ENCODE measurements at places on chromosomes 16 and 17.

- no peak for DNase-seq
Observed at GRCh38 chr17:41937970-41938954, 7.8 kb downstream of the ODAD4 start.

GRCh38 chr17:43324205-43324893 lies 74.4 kb upstream of the ARL4D start:
- DNase-seq: no peak

DNA sequence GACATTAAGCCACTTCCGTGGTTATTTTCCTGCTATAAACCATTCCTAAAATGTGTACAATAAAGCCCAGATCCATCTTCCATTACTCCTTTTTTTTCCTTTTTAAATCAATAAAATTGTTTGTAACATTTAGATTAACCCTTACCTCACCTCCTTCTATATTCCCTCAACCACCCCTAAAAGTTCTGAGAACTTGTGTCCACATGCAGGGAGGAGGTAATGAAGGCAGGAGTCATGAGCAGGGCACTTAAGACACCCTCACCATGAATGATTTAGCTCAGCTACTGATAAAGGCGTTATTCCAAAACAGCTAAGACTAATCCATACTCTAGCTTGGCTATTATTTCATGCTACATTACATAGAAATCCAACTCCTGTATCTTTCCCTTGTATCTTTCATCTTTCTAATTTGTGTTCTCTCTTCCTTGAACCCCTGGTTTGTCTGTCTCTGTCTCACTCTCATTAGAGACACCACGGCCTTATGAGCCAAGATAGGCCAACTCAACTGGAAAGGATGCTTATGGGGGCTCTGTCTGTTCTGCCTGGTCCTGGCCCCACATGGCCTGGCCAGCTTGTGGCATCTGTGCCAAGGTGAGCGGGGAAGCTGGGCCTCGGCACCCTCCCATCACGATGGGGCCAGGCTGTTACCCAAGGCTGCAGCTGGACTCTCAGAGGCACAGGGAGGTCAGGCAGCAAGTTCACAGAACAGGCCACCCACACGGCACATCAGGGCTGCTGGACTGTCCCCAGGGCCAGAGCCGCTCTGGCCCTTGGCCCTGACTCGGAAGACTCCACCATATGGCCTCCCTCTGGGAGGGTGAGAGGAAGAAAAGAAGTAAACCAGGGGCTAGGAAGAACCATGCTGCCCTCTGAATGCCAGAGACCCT lies 294.4 kb downstream of the SOX9 start:
- DNase-seq: no peak

DNA sequence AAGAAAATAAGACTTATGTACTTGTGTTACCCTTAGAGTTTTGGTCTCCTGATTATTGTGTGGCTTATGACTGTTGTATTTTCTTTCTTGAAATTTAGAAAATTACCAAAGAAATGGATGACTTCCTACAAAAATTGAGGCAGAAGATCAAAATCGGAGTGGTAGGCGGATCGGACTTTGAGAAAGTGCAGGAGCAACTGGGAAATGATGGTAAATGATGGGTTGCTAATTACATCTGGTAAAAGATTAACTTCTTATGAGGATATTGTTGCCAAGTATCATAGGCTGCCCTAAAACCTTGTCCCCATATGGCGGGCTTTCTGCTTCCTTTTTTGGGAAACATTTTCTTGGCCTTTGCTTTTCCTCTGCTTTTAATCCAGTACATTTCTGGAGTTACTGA lies 4.1 kb downstream of the PMM2 start:
- no peak for DNase-seq

DNA sequence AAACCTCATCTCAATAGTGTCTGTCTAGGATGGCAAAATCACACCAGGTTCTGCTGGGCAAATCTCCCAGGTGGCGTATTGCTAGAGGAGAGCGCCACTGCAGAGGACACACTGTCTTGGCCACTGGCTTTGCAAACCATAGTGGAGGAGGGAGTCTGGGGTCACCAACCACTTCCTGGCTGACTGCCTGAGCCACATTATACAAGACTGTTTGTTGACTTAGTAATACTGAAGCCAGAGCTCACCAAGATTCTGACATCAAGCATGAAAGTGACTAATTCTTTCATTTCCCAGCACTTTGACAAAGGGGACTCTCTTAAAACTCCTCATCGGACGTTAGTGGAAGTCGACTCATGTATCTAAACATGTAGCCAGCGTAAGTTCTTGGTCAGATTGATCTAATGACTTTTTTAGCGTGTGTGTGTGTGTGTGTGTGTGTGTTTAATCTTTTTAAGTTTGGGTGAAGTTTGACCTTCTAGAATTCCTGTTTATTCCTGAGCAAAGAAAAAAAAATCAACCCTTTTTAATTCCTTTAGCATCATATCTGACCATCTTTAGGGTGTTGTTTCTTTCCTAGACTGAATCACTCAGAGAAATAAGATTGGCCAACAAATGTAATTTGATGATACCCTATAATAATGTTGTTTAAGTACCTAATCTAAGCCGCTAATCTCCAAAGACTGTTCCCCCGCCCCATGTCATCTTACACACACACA lies 13.7 kb downstream of the PITPNC1 start:
- DNase-seq: peak; percentile 53

DNA sequence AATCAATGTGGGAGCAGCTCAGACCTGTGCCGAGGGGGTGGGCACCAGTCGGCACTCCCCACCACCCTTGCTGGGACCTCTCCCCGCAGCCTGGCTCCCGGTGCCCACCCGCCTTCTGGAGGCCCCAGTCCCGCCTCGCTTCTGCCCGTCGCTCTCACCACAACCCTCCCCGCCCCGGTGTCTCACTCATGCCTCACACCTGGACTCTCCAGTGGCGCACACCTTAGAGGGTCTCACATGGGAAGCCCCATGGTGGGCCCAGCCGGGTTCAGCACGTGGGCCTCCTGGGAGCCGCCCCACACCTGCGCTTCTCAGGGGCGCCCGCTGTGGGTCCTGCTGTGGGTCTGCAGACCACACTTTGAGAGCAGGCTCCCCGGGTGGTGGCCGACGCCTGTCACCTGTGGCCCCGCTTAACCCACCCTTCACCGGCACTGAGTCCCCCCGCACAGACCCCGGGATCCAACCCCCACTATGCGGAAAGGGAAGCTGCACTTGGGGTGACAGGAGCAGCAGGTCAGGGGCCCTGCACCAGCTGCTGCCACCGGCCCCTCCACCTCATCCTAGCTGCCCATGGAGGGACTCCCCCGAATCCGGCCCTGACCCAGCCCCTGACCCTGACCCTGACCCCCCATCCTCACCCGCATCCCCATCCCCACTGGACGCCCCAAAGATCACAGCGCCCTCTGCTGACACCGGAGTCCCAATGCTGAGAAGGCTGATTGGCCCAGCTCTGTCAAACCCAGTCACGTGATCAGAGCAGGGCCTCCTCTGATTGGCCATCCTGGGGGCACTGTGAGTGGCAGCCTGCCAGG lies 27.4 kb upstream of the SLC38A10 start:
- DNase-seq: peak; percentile 16

DNA sequence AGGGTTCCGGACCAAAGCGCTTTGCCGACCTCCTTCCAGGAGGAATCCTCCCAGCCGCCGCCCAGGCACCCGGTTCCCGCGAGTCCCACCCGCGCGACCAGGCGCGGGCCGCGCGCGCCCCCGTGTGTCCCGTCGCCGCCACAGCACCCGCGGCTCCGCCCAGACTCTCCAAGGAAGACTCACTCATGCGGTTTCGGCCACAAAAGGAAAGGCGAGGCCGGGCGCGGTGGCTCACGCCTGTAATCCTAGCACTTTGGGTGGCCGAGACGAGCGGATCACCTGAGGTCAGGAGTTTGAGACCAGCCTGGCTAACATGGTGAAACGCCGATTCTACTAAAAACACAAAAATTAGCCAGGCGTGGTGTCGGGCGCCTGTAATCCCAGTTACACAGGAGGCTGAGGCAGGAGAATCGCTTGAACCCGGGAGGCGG lies 3.5 kb upstream of the PKMYT1 start:
- peak; percentile 65 for DNase-seq

DNA sequence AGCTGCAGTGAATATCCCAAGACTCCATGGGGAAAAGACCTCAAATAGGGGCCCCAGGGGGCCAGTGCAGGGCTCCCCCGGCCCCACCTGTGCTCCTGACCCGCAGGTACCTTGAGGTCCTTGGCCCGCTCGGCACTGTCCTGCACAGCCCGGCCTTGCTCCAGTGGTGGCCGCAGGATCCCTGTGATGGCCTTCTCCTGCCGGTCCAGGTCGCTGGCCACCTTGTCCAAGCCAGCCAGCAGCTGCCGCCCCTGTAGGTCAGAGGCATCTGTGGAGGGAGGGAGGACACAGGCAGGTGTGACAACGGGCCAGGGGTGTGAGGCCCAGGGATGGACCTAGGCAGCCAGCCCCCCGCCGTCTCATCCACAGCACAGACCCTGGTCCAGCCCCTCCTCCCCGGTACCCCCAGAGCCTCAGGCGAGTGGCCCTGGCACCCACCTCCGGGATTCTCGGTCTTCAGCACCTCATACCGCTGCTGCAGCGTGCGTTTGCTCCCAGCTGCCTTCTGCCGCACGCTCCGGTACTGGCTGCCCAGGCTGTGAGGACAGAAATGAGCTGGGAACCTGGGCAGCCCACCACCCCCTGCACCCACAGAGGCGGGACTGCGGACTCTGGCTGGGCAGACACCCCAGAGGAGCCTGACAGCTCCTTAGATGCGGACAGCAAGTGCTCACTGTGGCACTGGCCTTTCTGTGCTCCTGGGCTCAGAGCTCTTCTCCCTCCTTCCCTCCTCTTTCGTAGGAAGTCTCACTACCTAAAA lies 43.7 kb downstream of the PPL start:
- DNase-seq: no peak

- no peak for DNase-seq
Observed at GRCh38 chr17:79243996-79244395, 169.4 kb downstream of the ENGASE start.

GRCh38 chr17:72997559-72997958 lies 94.9 kb downstream of the SLC39A11 start:
- DNase-seq: no peak

DNA sequence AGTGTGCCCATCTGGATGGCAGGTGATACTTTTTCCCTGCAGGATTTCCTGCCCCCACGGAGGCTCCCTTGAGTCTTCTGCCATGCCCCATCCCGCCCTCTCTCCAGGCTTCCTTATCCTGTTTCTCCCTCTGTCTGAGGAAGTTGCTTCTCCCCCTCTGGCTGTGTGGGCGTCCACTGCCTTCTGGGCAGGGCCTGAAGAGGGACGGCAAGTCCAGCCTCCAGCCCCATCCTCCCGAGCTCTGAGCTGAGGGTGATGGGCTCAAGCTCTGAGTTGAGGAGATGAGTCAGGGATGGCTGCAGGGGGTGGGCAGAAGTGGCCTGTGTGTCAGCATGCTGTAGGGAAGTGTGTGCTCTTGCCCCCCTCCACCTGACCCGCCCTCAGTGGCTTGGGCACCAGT lies 14.2 kb upstream of the RAP1GAP2 start:
- no peak for DNase-seq

DNA sequence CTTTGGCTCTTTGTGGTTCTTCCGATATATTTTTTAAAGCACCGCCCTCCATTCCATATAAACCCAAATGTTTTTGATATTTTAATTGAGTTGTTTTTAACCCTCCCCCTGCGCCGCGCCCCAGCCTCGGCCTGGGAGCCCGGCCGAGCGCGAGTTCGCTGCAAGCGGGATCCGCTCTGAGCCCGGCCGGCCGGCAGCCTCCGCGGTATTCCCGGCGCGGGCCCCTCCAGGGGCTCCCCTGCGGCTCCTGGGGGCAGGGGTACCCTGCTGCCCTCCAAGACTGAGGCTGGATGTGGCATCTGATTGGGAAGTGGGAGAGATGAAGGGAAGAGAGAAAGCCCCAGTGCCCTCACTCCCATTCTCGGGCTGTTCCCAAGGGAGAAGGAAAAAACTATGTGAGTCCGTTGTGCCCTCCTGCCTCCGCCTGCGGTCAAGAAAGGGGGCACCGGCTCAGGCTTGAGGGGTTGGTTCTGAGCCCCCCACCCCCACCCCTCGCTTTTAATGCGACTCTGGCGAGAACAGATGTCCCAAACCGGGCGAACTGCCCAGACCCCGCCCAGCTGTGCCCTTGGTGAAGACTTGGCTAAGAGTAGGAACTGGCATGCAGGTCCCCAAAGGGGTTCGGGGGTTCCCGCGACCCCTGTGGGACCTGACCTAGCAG lies 8.6 kb downstream of the NEUROD2 start:
- no peak for DNase-seq

DNA sequence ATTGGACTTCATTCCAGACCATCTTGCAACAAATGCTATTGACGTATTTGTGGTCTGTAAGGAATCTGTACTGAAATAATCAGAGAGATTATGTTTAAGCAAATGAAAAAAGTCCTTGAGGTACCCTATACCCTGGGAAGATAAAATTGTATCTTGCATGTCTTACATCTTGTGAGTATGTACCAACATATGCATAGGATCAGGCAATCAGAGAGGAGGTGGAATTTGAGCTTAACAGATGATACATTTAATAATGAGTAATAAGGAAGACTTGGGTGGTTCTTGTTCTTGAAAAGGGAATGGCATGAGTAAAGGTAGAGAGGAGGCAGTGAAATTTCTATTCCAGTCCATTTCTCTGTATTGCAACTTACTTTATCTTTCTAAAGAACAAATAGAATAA lies 10.6 kb downstream of the MOSMO start:
- DNase-seq: no peak

- DNase-seq: peak; percentile 11
Observed at GRCh38 chr16:56424791-56425438, 430 bp downstream of the AMFR start.

DNA sequence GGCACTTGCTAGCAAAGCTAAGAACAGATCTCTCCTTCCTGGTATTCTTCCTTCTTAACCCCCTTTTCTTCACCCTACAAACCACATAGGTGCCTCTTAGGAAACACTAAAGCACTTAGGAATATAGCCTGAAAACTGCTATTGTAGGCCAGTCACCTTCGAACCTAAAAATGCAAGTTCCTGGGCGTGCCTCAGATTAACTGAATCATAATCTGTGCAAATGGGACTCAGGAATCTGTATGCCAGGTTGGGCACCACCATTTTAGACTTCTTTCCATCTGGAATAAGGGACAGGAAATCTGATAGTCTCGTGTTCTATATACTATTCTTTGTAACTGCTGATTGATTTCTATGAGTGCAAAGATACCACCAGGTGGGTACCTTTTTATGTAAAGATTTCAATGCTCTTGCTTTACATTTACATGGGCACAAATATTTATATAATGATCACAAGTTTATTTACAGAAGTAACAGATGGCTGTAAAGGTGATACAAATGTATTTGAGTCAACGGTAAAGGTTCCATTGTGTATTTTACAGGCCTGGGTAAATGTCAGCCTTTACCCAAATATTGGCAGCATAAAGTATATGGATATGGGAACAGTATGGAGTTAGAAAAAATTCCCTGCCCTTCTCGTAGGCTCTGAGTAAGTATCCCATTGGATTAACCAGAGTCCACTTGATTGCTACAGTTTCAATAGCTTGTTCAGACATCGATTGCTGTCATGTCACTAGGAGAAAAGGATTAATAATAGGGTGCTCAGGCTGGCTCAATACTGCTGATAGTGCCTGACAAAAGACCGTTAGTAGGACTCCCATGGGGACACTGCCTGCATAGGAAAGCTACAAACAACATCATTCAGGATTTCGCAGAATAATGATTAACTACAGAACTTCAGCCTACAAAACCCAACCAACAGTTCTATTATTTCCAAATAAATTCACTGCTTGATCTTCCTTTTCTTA lies 124.7 kb downstream of the SNX11 start:
- no peak for DNase-seq

GRCh38 chr16:21145738-21146137 lies 4.9 kb downstream of the DNAH3 start:
- DNase-seq: no peak

- DNase-seq: no peak
Observed at GRCh38 chr17:32100971-32101631, 41.2 kb upstream of the RHOT1 start.

All from activated T-cell treated with anti-CD3 and anti-CD28 coated beads for 24 hours (primary cell).